ENCODE measurements at places on chromosomes 11 and 22.

GRCh38 chr11:115682888-115683287, 178.7 kb upstream of the CADM1 start:
- no peak for ATAC-seq

- ATAC-seq, result no peak
Observed at GRCh38 chr22:29136782-29137700, 64.2 kb downstream of the KREMEN1 start.

- ATAC-seq, result no peak
Observed at GRCh38 chr11:35237351-35237750, 98.4 kb downstream of the CD44 start.

- ATAC-seq, result no peak
Observed at GRCh38 chr22:41825376-41825775, 7.5 kb upstream of the SREBF2 start.

DNA sequence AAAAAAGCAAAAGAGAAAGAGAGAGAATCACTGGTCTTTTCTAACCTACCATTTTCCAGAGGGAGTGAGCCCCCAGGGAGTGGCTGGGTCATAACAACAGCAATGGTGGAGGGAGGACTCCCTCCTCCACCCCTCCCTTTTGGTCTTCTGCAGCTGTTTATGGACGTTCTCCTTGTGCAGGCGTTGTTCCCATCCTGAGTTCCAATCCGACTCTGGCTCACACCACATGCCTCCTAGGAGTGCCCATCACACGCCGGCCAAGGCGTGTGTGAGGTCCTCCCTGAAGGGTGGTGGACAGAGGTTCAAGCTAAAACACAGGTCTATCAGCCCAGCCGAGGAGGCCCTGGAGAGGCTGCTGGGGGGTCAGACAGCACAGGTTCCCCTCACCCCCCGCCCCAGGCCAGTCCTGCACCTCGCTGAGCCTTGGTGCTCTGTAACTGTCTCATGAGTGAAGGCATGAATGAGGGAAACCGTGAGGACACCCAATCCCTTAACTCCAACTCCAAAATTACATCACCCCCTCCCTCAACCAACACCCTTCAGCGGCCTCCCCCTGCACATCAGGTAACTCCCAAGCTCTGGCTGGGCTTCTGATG, 29.4 kb downstream of the IFT27 start:
- no peak for ATAC-seq

DNA sequence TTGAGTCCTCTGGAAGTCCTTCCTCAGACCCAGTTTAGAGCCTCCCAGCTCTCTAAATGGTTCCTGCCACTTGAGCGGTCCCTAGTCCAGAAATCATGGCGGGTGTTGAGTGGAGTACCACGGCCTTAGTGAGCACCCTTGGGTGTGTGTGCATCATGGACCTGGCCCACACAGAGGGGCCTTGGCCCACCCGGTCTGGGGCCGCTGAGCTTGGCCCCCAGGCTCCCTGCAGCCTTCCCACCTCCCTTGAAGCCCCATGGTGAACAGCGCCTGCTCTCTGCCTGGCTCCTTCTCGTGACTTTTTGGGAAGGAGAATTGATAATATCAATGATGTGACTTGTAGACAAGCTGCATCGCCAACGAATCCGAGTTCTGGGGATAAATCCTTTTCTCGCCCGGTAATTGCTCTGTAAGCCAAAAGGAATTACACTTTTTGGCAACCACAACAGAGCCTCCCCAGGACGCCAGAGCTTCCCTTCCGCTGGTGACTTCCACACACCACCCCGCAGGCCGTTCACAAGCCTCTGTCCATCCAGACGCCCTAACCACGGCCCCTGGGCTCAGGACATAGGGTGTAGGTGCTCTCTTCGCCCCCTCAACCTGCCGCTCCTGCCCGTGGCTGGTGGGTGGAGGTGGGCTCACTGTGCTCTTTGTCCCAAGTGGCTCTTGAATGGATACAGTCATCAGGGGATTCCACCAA, 93.8 kb downstream of the NECTIN1 start:
- no peak for ATAC-seq

DNA sequence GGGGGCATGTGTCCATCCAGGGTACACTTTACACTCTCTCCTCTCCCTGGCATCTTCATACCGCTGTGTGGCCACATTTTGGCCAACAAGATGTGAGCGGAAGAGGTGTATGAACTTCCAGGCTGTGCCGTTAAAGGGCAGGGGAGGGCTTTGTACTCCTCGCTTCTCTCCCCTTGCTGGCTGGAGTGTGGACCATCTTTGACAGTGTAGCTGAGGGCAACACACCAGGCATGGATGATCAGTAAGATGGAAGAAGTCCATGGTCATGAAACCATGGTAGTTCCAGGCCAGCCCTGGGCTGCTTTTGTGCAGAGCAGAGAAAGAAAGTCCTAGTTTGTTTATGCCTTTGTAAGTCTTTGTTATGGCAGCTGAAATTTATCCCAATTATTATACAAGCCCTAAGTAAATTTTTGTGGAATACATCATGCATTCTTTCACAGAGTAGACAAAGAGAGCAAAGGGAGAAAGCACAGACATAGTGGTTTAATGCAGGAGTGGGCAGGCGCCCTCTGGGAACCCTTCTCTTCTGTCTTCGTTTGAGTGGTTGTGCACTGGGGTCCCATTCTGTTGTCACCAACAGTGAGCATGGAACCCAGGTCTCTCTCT, 70.4 kb downstream of the FBXO7 start:
- no peak for ATAC-seq

GRCh38 chr11:18594999-18595749, 4.4 kb upstream of the MISFA start:
- no peak for ATAC-seq

GRCh38 chr22:25182131-25183110, 17.2 kb upstream of the CRYBB3 start:
- ATAC-seq, result no peak

- no peak for ATAC-seq
Observed at GRCh38 chr11:20661850-20662249, 7.5 kb upstream of the NELL1 start.

DNA sequence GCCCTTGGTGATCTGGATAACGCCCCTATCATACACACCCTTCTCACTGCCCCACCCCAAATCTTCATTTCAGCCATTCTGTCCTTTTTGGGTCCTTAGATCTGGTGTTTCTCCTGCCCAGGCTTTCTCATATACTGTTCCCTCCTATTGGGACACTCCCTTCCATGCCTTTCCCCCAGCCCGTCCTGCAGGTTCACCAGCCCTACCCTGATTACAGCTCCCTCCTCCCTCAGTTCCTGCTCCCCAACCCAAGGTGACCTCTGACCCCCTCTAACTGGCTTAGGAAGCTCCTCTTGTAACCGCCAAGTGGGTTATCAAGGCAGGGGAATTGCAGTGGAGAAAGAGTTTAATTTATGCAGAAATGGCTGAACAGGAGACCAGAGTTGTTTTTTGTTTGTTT, 13.0 kb downstream of the MTFP1 start:
- no peak for ATAC-seq

GRCh38 chr11:14852571-14853177, 39.4 kb downstream of the CYP2R1 start:
- ATAC-seq, result peak; percentile 92

DNA sequence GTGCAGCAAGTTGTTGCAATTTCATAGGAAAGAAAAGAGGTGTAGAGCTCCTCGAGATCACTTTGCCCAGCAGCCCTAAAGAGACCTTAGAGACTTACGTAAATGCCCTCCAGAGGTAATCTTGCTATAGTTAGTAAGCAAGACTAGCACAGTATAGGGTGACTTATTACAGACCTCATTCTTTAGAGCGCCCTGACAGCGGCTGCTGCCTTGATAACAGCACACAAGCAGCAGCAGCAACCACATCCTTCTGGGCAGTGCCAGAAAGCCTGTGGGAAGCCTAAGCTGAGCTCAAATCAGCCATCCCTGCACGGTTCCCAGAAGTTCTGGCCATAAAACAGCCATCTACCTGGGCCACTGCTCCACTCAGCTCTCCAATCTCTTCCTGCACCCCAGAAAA, 22.6 kb upstream of the OR56B1 start:
- ATAC-seq, result no peak

DNA sequence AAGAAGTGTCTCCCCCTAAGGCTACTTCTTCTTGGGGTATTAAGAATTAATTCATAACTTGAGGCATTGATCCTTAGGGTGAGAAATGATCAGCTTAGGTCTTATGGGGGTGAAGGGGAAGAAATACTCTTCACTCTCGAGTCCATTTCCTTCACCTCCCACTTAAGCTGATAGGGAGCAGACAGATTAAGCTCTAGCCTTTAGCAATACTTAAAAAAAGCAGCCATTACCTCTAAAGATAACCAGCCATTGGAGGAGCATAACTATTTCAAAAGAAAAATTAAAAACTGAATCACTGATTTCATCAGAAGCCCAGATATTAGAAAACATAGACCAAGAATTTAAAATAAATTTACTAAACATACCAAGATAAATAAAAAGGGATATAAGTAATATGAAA, 60.5 kb downstream of the ENTHD1 start:
- no peak for ATAC-seq

- peak; percentile 71 for ATAC-seq
Observed at GRCh38 chr11:13384908-13385640, 77.9 kb downstream of the BTBD10 start.

DNA sequence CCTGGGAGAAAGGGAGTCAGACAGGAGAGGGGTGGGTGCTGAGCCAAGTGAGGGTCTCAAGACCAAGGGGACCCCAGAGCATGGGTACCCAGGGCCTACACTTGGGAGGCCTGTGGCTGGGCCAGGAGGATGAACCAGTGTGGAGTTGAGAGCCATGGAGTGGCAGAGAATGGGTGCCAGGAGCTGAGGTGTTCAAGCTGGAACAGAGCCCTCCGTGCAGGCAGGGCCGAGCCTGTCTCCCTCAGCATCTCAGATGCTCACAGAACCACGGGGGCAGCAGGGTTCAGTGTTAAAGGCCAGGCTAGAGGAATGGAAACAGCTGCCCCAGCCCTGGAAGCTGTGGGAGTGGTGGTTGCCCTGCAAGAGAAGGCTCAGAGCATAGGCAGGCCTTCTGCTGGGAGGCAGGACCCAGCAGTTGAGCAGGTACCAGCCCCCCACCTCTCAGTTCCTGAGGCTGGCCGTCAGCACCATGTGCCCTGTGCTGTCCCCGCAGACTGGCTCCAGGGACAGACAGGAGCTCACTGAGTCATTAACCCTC, 32.3 kb downstream of the RSPH14 start:
- ATAC-seq, result no peak

- no peak for ATAC-seq
Observed at GRCh38 chr11:91005458-91005857, 782.6 kb upstream of the CHORDC1 start.

DNA sequence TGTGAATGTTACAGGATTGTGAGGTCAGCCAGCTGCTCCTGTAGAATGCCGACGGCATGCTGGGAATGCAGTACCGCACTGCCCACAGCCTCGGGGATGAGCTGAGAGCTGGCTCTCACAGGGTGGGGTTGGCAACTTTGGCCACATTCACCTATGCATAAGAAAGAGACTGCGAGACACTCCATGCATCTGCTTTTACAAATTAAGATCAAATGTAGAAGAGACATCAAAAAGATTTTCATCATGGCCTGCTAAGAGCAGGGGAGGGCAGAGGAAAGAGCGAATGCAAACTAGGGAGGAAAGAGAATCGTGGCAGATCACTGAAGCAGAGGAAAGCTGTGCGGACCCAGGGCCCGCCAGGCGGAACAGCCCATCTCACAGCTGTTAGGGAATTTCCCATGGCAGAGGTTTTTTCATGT, 49.8 kb upstream of the SPATA19 start:
- peak; percentile 71 for ATAC-seq

DNA sequence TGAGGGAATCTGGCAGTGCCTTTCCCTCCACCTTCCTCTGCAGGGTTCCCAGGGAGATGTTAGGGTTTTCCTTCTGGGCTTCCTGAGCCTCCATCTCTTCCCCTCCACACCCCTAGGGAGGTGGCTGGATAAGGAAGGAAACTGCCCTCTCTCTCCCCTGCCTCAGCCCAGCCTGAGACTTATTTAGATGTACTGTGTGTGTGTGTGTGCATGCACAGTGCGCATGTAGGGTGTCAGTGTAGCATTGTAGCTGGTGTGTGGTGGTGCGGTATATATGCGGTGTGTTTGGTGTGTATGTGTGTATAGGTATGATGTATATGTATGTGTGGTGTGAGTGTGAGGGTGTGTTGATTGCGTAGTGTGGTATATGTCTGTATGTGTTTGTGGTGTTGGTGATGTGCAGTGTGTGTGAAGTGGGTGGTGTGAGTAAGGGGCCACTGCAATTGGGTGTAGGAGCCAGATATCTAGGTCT, 1.5 kb downstream of the FXYD6 start:
- ATAC-seq, result peak; percentile 1

GRCh38 chr11:70204466-70204799, 1.3 kb downstream of the FADD start:
- ATAC-seq, result peak; percentile 24

DNA sequence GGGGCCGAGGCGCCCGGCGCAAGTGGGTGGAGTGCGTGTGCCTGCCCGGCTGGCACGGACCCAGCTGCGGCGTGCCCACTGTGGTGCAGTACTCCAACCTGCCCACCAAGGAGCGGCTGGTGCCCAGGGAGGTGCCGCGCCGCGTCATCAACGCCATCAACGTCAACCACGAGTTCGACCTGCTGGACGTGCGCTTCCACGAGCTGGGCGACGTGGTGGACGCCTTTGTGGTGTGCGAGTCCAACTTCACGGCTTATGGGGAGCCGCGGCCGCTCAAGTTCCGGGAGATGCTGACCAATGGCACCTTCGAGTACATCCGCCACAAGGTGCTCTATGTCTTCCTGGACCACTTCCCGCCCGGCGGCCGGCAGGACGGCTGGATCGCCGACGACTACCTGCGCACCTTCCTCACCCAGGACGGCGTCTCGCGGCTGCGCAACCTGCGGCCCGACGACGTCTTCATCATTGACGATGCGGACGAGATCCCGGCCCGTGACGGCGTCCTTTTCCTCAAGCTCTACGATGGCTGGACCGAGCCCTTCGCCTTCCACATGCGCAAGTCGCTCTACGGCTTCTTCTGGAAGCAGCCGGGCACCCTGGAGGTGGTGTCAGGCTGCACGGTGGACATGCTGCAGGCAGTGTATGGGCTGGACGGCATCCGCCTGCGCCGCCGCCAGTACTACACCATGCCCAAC, 14.1 kb upstream of the MIEF1 start:
- no peak for ATAC-seq

GRCh38 chr11:45501392-45502225, 163.8 kb downstream of the CHST1 start:
- ATAC-seq, result peak; percentile 61

DNA sequence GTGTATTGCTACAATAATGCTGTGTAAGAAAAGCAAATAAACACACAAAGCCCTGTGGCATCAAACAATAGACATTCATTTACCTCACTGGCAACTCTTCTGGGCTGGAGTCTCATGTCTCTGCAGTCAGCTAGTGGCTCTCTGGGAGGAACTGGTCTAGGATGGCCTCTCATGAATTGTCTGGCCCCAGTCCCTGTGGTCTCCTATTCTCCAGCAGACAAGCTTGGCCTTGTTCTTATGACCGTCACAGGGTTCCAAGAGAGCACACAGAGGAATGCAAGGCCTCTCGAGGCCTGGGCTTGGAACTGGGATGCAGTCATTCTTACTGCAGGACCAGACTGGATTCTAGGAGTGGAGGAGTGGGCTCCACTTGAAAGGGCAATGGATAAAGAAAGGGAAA, 141.2 kb upstream of the NTM start:
- ATAC-seq, result peak; percentile 35
